ENCODE measurements at places on chromosomes 11 and 22.

DNA sequence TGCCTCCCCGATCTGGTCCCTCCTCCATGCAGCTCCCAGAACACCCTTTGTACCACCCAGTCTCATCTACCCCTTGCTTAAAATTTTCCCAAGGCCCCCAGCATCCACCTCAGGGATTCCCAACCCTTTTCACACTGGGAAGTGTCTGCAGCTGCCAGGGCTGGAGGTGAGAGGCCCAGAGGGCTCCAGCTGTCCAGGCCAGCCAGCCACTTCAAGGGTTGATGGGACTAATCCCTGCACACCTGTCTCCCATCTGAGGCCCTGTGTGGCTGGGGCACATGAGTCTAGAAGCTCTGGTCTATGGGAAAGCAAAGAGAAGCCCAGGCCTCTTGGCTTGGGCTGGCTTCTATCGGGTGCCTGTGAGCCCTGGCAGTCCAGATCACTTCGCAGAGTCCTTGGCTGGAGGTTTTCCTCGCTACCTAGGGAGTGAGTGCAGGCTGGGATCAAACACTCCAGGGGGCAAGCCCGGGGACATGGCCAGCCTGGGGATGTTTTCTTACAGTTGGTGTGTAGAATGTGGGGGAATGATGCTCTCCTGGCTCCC, 41.1 kb upstream of the TPBGL start:
- DNase-seq: no peak

DNA sequence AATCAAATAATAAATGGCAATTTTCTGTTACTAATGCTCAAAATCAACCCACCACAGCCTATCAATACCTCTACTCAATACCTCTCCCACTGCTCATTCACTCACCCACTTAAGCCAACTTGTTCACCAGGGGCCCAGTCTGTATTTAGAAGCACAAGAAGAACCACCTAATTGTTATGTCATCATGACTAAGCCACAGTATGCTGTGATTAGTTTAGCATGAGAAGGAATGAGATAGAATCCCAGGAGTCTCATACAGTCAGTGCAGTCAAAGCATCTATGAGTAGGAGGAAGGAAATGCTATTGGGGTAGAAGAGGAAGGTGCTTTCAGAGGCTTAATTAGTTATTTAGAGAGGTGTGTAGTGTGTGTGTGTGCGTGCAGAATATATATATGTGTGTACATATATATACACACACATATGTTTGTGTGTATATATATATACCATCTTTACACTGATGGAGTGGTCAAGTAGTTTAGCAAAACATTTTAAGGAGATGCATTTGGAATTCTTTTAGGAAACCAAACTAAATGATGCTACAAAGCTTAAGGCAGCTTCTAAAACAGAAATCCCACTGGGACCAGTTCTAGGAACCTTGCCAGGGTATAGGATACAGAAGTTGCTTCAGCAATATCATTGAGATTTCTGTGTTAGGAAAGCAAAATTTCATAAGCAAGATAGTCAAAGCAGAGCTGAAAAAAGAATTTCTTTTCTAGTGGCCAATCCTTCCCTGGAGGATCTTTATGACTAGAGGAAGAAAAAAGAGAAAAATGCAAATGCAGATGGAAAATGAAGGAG, 27.5 kb downstream of the KCNA4 start:
- DNase-seq: no peak

DNA sequence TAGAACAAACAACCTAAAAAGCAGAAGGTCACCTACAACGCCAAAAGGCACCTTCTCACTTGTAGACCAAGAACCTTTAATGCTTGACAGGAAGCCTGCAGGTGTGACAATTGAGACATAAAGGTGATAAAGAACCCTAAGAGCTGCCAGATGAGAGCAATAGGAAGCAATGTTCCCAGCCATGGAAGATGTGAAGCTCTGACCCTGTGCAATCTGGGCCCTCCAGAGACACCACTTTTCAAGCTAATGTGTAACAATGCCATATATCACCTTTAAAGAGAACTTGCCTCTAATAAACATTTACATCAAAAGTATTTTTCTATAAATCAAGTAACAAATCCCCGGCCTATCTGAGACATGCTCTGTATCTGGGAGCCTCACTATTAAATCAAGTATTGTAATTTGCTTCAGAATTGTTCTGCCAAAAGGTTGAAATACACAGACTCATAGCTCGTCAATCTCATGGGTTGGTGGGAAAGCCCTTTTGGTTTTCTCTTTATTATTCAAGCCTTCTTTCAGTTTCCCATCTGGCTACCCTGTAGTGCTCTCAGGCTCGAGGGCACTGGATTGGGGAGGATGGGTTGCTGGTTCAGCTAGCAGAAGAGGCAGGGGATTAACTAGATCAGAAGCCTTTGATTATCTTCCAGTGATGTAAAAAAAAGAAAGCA, 368.9 kb downstream of the BUD13 start:
- DNase-seq: no peak

DNA sequence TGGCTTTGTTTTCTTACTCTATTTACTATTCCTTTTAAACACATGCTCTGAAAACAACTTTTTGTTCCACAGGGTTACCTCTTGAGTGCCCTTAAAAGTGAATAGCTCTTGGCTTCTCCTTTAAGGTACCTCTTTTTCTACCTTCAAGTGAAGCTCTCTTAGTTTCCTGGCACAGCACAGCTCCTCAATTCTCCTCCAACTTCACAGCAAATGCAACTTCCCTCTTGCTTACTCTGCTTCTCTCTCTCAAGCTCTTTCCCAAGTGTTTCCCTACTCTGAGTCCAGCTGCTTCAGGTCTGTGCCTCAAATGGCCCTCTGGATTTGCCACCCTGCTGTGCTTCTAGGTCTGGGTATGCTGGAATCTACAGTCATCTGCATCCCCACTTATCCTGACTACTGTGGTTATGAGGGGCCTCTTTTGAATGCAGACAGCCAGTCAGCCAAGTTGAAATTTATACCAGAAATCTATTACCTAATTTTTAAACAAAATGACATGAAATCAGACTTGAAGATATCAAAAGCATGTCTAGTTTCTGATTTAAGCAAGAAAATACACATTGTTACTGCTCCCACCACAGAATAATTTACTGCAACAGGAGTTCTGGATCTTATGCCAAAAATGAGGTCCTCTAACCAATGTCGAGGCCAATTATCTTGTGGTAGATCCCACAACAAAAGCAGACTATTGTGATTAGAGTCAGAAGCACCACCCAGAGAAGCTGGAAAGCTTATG, 371.1 kb downstream of the SOX6 start:
- no peak for DNase-seq

GRCh38 chr11:56890584-56891305, 98.0 kb upstream of the OR5AK2 start:
- DNase-seq: no peak

GRCh38 chr11:3123305-3123704, 41.8 kb downstream of the OSBPL5 start:
- no peak for DNase-seq

GRCh38 chr11:130448416-130449309, at the start of gene ADAMTS15:
TSS of gene ADAMTS15 (plus strand) at chr11:130448645. CDS start at chr11:130448974, 329 bp downstream.
- DNase-seq: peak; percentile 88

DNA sequence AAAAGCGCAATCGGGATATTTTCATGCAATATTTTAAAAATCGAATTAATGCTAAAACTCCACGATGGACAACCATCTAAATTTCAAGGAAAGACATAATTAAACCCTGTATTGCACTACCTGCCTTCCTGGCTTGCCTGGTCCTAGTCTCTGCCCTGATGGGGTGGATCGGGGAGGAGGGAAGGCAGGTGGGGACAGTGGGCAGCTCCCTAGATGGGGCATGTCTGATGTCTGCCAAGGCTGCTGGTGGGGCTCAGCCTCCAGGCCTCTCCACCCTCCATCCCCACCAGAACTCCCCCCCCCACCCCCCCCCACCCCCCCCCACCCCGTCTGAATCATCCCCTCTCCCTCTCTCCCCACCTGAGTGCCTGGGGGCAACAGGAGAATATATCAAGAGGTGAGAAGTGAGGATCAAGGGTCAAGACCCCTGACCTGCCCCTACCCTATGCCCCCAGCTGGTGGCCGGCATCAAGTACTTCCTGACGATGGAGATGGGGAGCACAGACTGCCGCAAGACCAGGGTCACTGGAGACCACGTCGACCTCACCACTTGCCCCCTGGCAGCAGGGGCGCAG, 650 bp downstream of the CST6 start:
- no peak for DNase-seq

- peak; percentile 98 for DNase-seq
These were observed 13.6 kb downstream of the MRPL21 start for GRCh38 chr11:68889948-68890446.

GRCh38 chr22:41504397-41504796, 35.5 kb downstream of the ACO2 start:
- DNase-seq: no peak

DNA sequence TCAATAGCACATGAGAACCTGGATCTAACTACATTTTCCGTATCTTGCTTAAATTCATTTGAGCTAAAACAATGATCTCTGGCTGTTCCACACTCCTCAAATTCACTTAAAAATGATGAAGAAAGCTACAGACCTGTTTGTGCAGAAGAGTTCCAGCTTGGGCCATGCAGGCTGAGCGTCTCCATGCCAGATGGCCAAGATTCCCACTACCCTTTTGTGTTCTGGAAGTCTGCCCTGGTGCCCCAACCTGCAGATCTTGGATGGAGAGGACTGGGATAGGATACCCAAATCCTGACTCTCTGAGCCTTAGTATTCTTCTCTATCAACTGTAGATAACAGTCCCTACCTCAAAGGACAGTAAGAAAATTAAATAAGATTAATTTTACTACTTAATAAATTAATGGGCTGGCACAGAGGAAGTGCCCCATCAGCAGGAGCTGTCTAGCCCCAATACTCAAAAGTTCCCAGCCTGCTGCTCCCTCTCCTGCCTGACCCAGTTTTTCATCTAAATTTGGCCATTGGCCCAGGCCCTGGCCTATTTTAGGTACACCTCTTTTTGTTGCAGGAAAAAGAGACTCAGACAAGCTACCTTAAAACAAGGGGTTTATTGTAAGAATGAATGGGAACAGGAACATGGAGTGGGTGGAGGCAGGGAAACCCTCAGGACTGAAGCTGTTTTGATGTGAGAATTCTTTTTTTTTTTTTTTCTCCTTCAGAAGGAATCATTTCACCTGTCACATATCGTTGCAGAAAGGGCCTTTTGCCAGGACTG, 81.4 kb upstream of the GRK3 start:
- no peak for DNase-seq

DNA sequence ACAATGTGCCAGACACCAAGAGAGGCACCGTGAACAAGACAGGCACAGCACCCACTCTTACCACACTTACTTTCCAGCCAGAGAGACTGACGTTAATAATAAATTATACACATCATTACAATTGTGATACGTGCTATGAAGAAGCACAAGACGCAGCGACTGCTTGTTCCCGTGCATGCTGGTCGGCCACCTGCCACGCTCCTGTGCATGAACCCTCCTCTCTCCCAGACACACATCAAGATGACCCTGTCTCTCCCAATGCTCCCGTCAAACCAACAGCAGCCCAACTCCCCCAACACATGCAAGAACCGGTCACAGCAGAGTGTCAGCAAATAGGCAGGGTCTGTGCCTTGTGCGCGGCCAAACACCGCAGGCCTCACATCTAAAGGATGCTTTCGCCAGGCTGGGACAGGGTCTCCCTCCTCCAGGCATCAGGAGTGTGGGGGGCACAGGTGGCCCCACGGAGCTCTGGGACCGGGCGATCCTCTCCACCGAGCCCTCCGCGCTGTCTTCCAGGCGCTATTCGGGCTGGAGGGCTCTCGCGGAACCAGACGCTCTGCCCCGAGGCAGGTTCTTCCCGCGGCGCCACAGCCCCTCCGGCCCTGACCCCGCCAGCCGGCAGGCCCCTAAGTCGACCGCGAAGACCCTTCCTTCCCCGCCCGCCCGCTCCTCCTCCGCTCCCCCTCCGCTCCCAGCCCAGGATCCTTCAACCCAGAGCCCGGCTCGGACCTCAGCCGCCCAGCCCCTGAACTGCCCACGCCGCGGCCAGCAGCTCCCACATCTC, 533 bp downstream of the SERGEF start:
- DNase-seq: no peak

GRCh38 chr11:19988598-19988997, 171.7 kb downstream of the DBX1 start:
- DNase-seq: no peak

DNA sequence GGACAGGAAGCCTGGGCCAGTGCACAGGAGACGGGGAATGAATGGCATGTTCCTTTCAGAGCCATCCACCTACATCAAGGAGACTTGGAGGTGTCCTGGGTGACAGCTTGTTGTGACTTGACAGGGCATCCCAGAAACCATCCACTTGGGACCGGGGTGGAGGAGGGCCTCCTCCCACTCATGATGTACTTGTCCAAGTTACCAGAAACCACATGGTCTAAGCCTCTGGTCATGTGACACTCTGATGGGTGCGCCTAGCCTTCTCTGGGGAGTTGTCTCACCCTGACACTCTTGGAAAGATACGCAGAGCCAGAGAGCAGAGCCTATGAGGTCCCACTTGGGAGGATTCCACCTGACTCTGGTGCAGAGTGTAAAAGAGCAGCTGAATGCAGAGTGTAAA, 21.6 kb upstream of the FXYD6 start:
- no peak for DNase-seq

All from smooth muscle cell of the brain vasculature (primary cell).